Inflammatory macrophage (primary cell): ENCODE measurements at places on chromosomes 16 and 17.
A peak's percentile ranks its signal among the peaks of the same experiment; 100 is the strongest.

- no peak for DNase-seq
These were observed 3.2 kb downstream of the FBXO31 start for GRCh38 chr16:87380403-87380802.

DNA sequence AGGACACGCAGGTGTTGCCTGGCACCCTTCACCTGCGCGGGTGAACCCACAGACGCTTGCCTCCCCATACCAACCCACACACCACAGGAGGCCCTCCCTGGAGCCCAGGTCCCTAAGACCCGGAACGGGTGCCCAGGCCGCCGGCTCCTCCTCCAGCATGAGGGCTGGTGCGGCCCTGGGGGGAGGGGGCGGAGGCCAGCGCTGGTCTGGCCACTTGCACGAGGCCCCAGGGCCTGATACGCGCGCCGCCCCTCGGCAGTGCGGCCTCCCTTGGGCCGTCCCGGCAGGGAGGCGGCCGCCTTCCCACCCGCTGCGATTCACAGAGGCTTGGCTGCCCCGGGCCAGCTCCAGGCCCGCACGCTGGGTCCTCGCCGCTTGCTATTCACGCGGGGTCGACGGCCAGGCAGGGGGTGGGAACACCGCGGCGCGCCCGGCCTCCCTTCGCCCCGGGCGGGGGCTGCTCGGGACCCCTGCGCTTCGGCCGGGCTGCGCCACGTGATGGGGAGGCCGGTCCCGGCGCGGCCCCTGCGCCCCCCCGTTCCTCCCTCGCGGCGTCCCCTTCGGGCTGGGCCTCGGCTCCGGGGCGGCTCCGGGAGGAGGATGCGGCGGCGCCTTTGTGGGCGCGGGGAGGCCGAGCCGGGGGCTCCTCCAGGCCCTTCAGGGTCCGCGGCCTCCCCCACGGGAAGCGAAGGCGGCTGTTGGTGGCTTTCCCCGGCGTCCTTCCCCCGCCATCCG, 685 bp downstream of the FASN start:
- DNase-seq, result peak; percentile 55

DNA sequence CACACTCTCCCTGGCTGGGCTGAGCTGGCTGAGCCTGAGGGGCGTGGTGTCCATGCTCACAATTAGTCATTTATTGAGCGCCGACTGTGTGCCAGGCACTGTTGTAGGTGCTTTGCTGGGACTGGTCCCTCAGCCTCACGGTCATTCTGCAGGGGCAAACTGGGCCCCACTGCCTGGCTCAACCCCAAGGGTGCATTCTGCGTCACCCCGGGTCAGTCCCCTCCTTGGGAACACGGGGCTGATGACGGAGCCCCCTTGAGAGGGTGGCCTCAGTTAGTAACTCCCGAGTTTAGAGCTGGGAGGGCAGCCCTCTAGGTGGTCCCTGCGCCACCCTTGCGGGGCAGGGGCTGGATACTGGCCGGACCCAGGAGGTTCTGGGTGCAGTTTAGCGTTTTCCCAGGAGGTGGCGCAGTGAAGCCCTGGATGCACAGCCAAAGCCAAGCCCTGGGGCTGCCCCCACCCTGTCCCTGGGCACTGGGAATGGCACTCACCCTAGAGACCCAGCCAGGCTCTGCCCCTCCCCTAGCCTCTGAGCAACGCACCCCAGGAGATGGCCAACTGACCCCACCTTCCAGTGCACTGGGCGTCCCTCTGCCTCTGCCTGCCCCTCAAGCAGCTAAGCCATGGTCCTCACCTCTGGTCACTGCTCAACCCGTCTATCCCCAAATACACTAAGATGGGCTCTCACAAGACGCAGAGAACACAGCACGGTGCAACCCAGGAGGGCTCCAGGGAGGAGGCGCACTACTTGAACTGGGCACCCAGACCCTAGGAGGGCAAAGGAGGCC, 243.2 kb upstream of the GSE1 start:
- peak; percentile 52 for DNase-seq

DNA sequence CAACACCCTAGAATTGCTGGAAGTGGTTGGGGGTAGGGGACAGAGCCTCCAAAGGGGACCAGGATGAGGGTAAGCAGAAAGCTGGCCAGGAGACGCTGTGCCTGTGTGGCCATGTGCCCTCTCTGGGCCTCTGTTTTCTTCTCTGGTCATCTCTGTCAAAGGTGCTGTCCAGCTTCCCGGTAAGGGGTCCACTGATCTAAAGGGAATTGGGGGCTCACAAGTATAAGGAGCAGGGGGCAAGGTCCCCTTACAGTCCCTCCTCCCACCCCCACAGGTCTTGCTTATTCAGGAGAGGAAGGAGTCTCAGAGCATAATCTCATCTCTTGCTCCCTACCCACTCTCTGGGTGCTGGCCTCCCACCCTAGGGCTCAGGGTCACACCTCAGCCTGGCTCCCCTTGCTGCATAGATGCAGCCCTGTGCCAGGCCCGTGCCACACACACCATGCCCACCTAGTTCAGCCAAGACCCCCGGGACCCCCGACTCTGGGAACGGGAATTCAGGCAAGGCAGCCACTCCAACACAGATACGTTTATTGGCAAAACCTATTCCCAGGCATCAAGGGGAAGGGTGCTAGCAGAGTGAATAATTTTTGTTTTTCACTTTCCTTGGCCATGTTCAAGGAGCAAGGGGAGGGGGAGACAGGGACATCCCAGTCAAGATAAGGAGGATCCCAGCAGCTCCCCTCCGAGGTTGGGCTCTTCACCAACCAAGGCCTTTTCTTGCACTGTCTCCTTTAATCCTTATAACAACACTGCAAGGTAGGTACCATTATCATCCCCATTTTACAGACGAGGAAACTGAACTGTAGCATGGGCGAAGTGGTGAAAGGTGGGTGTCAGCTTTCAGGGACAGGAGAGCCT, 19.8 kb downstream of the SLC4A1 start:
- no peak for DNase-seq

DNA sequence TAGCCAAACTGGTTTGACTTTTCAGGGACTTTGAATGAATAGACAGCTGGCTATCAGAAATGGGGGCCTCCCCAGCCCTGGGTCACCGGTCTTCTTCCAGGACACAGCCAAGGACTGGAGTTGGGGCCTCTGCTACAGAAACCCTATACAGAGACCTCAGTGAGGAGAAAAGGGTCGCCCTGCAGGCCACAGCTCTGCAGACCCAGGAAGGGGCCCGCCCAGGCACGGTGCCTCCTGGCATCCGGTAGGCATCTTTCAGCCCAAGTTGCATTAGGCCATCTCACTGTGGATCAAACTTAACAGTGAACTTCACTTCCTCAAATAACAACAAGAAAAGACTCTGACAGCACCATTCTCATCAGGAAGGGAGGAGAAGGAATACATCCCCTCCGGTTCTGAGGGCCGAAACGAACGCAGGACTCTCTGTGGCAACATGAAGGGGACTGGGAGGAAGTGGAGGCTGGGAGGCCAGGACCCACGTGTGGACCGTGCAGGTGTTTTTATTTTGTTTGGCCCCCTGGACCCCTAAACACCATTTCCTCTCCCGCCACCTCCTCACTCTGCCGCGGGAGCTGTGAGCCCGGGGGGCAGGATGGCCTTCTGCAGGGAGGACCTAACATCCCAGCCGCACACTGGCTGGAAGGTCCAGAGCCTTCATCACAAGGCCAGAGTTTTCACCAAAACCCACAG, 7.2 kb downstream of the SLC38A10 start:
- DNase-seq, result peak; percentile 16
